ENCODE measurements at places on chromosomes 5 and 9.

DNA sequence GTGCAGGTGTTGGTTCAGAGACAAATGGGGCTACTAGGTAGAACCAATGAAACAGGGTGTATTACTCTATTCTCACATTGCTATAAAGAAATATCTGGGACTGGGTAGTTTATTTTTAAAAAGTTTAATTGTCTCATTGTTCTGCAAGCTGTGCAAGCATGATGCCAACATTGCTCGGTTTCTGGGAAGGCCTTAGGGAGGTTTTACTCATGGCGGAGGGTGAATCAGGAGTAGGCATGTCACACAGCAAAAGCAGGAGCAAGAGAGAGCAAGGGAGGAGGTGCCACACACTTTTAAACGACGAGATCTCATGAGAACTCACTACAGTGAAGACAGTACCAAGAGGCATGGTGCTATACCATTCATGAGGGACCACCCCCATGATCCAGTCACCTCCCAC is 134.6 kb downstream of the PIK3R1 start:
- DNase-seq, result no peak

- DNase-seq, result no peak
Measured at GRCh38 chr9:134557331-134557730, 84.3 kb upstream of the COL5A1 start.

DNA sequence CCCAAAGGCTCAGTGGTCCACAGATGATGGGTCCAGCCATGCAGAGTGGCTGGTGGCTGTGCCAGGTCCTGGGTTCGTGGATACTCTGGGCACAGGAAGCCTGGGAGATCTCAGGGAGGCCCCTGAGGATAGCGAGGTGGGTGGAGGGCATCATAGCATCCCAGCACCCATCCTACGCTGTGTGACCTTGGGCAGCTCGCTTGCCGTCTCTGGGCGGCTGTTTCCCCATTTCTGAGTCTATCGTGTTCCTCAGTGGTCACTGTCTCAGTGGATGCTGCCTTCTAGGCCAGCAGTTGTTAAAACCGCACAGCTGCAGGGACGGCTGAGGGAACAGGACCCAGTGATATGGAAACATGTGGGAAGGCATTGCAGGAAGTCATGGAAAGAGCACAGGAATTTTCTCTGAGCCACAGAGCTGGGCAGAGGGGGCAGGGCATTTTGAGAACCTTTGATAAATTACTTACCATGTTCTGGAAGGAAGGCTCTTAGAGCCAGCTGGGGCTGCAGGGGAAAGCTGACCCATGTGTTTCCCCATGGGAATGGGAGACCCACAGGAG is 86.4 kb upstream of the COL5A1 start:
- no peak for DNase-seq

DNA sequence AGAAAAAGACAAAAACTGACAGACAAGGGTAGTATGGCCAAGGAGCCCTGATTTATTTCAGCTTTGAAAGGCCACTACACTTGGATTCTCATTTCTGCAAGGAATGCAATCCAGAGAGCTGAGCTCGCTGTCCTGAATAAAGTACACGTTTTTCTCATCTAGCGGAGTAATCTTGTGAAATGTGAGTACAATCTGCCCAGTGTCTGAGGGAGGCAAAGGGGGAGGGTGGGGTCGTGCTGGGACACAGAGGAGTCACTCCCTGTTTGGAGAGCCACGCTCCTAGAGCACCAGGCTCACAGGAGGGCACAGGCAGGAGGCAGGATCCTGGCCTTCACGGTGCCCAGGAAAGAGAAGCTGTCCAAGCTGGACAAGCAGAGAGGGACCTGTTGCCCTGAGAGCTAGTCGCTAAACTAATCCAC is 51.0 kb upstream of the IFNK start:
- no peak for DNase-seq

DNA sequence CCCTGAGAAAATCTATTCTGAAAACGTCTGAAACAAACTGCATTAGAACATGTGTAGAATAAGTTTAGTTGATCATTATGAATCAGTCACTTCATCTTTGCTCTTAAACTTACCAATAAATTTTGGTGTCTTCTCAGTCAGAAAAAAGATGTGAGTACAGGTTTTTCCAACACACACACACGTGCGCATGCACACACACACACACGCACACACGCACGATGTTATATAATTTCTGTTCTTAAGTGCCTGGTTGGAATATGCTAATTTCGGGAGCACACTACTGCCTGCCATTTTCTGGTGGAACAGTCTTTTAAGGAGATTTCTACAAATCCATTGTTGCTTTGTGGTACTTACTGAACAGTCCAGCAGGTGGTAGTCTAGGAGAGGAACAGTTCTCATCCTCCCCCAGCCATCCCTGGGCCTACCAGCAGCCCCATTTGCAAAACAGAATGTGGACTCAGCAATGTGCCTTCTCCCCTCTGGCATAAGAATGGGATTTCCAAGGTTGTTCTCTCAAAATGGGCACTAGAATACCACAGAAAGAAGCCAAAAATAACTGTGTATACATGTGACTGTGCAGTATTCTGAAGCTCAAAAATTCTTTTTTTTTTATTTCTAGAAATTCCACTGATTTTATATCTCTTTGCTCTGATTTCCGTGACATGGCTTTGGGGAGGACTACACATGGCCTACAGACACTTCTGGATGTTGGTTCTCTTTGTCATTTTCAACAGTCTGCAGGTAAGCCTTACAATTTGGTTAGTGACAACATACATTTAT is 281.3 kb downstream of the ARRDC3 start:
- peak; percentile 96 for DNase-seq

- peak; percentile 70 for DNase-seq
Measured at GRCh38 chr5:66814146-66814991, 218.2 kb downstream of the MAST4 start.

- no peak for DNase-seq
Measured at GRCh38 chr5:127650022-127650421, 1.1 kb downstream of the CTXN3 start.

- no peak for DNase-seq
Measured at GRCh38 chr5:96199713-96200183, 233.3 kb downstream of the PCSK1 start.

- no peak for DNase-seq
Measured at GRCh38 chr9:108099854-108100253, 610.3 kb upstream of the KLF4 start.

DNA sequence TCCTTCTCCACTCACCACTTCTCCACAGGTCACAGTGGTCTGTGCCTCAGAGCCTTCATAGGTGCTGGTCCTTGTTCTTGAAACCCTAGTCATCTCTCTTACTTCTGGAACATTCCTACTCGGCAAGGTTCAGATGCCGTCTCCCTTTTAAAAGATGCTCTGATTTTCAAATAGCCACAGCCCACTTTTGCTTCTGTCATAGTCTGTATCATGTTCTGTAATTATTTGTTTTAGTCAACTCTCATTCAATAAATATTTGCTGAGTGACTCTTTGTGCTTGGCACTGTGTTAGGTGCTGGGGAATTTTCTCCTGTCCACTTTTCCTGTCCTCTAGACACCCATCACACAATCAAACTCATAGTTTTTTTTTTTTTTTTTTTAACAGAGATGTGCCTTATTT is 181.3 kb upstream of the IL12B start:
- no peak for DNase-seq

DNA sequence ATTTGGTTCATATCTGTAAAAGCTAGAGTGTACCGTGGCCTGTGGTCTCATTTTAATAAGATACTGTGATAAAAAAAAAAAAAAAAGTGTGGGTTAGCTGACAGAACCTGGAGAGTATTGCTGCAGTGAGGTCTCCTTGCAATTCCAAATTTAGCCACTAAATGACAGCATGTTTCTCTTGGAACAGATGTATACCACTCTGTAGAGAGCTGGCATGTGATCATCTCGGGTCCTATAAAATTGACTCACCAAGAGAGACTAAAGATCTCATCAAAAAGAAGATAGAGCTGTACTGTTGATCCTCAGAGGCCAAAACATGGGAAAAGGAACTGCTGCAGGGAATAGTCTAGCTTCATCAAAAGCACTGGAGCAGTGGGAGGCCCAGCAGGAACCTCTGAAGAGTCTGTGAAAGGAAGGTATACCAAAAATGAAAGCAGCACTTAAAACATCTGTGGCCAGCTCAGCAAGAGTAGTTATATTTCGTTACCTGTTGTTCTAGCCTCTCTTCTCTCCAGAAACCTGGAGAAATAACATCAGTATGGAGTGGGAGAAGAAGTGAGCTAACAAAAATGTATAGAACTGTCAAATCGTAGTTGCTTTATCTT is 826.8 kb downstream of the EFNA5 start:
- no peak for DNase-seq

GRCh38 chr5:161047024-161047423 is 195.0 kb upstream of the ATP10B start:
- DNase-seq, result no peak

DNA sequence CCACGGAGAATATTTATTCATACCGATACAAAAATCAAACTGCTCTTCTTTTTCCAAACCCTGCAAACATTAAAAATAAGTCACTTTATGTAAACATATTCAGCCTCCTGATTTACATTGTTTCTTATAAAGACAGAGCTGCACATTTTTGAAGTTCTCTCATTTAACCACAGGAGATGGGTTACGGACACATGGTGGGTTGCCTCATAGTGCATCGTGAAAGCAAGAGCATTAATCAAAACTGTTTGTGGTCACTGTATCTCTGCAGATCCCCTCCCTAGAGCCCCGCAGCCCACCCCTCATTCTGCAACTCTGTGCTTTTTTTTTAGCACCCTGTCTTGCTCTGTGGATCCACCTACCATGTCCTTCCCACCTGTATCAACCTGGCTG is 43.3 kb upstream of the EQTN start:
- DNase-seq, result no peak

GRCh38 chr9:111056538-111056937 is 18.3 kb upstream of the LPAR1 start:
- DNase-seq, result no peak

DNA sequence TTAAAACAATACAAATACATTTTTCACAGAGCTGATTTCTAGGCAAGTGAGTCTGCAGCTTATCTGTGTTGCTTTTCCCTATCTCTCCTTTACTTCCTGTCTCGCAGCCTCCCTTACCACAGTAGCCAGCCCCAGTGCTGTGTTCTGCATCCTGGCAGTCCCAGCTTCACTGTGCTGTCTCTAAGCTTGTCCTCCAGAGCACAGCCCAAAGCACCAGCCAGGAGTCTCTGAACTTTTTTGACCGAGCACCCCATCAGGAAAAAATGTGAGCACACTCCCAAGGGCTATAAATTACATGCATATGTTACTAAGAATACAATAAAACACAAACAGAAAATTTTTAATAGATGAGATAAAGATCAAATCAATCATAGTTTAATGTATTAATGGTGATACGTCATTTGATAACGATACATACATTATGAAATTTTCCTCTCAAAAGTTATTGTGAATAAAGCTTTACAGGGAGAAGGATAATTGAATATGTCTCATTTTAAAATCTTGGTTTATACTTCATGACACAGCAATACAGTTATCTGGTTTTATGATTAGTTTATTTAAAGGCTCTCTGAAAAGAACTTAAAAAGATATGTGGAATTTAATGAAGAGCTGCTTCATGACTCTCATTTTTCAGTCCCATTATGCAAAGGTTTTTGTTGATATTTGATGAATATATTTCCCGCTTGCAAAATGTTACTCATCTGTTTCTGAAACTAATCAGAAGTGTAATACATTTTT is 7.3 kb upstream of the RHOBTB3 start:
- DNase-seq, result no peak

Measured in inflammatory macrophage treated with lipopolysaccharide for 1 hour (primary cell).